Gastroesophageal sphincter (tissue), 4 donors: ENCODE measurements at places on chromosomes 7 and 10. TPM values are rescaled to one million over a fixed set of nuclear protein-coding genes. Genes with fewer than 3 reads are reported as not detected.

PRKG1 gene
- 41.9 TPM for total RNA-seq

HYAL4 gene
- not detected for total RNA-seq

LRGUK gene
- total RNA-seq = 0.31 TPM

LLCFC1 gene
- not detected for total RNA-seq

DCLRE1A gene
- total RNA-seq = 8.3 TPM

VAX1 gene
- total RNA-seq = not detected

STEAP2 gene
- 28.6 TPM for total RNA-seq

FAM25C gene
- total RNA-seq = not detected

ADRB1 gene
- 7.8 TPM for total RNA-seq

SPAG6 gene
- total RNA-seq = not detected

SPDYE11 gene
- not detected for total RNA-seq

STEAP1 gene
- total RNA-seq = 2.6 TPM

ANKRD22 gene
- 0.96 TPM for total RNA-seq

CNTNAP2 gene
- total RNA-seq = 1.5 TPM

TUBAL3 gene
- 2.0 TPM for total RNA-seq

SLC18A2 gene
- 1.9 TPM for total RNA-seq

GBX1 gene
- not detected for total RNA-seq

HACD1 gene
- 96.7 TPM for total RNA-seq

VWDE gene
- total RNA-seq = not detected

C10orf53 gene
- total RNA-seq = not detected

TMEM196 gene
- total RNA-seq = not detected

VWC2 gene
- total RNA-seq = not detected

CYP2E1 gene
- total RNA-seq = 1.2 TPM

ANXA11 gene
- 134 TPM for total RNA-seq

FOXP2 gene
- 58.1 TPM for total RNA-seq
